ENCODE measurements at places on chromosomes 4 and X. TPM values are rescaled to one million over a fixed set of nuclear protein-coding genes. Genes with fewer than 3 reads are reported as not detected.

The DMP1 gene
- total RNA-seq = not detected

The ESX1 gene
- 0.17 TPM for total RNA-seq

The DMRTC1 gene
- not detected for total RNA-seq

The SGMS2 gene
- total RNA-seq = 33.6 TPM

The BEX5 gene
- total RNA-seq = 1.7 TPM

The PCYT1B gene
- total RNA-seq = not detected

The NFKB1 gene
- total RNA-seq = 54.6 TPM

The SLC49A3 gene
- total RNA-seq = 7.9 TPM

The XK gene
- under 0.01 TPM for total RNA-seq

The CENPVL2 gene
- total RNA-seq = not detected
